Activated CD8-positive, alpha-beta memory T cell treated with anti-CD3 and anti-CD28 coated beads for 1 hour (primary cell): ENCODE measurements at places on chromosomes 12 and 14.

GRCh38 chr12:54602661-54603060 lies 14.2 kb upstream of the PPP1R1A start:
- DNase-seq = no peak

- no peak for DNase-seq
Measured at GRCh38 chr14:32594766-32595165, 265.7 kb downstream of the AKAP6 start.

DNA sequence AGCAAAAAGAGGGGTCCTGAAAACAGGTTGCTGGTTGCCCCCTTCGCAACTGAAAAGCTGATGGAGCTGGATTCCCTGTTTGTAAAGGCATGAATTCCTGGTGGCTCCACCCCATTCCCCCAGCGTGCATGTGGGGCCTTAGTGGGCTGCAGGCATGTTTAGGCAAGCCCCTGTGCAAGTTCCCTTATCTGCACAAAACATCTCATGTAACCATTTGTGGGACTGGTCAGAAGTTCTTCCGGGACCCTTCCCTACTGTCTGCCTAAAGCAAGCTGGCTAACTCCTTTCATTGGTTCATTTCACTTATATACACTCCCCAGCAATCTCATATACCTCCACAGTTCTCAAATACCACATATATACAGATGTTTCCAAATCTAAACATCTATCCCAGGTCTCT lies 24.0 kb upstream of the HIGD1C start:
- DNase-seq = no peak

DNA sequence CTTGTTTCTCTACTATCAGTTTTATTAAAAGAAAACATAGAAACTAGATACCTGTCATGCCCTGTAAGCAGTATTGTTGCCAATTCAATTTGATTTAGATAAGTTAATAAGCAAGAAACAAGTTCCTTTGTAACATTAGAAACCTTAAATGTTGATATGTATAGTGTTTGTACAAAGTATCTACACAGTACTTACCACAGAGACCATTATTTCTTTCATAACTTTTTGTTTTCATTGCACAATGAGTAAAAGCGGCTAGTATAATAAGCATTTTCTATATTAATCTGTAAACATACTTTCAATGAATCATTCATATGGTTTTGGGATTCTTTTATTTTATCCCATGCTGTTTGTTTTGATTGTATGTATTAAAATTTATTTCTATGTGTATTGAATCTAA lies 305.1 kb downstream of the TTC6 start:
- no peak for DNase-seq

DNA sequence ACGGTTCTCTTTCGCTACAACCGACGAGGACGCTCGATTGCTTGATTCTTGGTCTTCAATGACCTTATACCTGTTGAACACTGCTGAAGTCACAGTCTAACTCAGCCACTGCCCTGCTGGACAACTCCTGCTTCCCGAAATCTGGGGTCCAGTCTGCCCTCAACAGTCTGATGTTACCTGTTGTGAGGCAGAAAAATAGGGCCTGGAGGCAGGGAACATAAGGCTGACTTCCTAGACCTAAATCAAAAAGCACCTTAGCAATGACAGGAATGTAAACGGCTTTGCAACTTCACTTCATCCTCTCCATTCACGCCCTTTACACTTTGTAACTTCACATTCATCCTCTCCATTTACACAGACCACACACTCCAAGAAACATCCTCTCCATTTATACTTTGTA lies 597 bp upstream of the GLTP start:
- DNase-seq = no peak

- no peak for DNase-seq
Measured at GRCh38 chr12:108649669-108650068, 16.0 kb upstream of the SELPLG start.

DNA sequence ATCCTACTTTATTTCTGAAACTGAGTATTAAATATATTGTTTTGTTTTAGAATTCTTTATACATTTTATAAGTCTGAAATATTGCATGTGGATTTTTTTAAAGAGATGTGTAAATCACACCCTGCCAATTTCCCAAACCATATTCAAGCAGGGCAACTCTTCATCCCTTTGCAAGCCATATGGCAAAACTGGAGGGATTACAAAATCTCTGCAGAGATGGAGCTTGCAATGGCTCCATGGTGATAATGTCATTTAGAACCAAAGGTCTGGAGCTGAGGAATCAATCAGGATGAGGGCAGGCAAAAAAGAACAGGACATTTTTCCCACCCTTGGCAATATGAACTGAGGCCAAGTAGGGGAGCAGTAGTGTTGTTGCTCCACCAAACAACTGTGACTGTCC lies 173.4 kb downstream of the BMP4 start:
- DNase-seq = no peak

- DNase-seq = no peak
Measured at GRCh38 chr12:80692114-80692513, 15.3 kb upstream of the MYF6 start.

DNA sequence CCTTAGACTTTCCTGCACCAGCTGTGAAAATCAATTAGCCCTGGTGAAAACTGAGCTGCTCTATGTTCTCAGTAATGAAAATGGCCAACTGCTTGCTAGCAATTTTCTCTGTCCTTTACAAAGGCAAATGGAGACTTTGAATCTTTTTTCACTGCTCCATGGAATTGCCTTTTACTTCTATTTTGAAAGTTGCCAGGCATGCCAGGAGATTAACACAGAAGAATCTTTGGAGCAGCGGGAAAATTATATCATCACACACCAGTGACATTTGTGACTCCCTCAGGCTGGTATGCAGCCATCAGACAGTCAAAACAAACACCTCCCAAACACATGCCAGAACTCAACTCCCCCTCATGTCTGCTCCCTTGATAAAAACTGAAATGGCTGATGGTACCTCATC lies 872.0 kb upstream of the FLRT2 start:
- DNase-seq = no peak

DNA sequence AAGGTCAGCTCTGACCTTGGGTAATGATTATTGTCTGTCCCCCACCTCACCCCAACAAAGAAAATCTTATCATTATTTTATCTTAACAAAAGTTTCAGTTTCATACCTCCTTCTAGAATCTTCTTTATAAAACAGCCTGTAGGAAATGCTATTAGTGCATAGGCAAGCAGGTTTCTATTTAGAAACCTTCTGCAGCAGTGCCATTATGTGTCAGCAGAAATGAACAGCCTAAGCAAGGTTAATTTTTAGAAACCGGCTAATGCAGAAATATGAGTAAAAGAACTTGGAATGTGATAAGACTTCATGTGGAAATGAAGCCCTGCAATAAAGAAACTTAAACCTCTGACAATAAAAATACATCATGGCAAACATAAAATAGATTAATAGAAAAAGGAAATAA lies 814.4 kb downstream of the FSCB start:
- DNase-seq = no peak

GRCh38 chr14:76306131-76306530 lies 69.8 kb upstream of the ESRRB start:
- no peak for DNase-seq

DNA sequence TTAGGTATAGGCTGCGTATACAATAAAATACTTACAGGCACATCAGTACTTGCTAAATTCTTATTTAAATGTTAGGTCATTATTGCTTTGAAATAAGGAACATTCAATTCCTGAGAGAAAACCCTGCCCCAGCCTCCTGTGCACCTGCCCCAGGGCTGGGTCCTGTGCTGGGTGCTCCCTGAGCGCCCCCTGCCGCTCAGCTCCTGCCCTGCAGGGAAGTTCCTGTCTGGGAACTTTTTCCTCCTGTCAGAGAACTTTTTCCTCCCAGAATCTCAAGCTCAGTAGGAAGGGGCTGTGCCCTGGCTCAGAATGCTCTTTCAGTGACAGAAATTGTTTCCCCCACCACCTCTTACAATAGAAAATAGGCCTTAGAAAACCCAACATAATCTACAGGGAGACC lies 751.1 kb downstream of the TMEM121 start:
- DNase-seq = no peak

- DNase-seq = no peak
Measured at GRCh38 chr14:99382781-99383471, 97.7 kb downstream of the SETD3 start.

- DNase-seq = peak; percentile 33
Measured at GRCh38 chr14:98173305-98173704, 1098.7 kb downstream of the BCL11B start.

- DNase-seq = no peak
Measured at GRCh38 chr12:19014240-19014639, 115.3 kb upstream of the PLEKHA5 start.
